GM18507 (cell line): ENCODE measurements at places on chromosomes 3 and 15.

DNA sequence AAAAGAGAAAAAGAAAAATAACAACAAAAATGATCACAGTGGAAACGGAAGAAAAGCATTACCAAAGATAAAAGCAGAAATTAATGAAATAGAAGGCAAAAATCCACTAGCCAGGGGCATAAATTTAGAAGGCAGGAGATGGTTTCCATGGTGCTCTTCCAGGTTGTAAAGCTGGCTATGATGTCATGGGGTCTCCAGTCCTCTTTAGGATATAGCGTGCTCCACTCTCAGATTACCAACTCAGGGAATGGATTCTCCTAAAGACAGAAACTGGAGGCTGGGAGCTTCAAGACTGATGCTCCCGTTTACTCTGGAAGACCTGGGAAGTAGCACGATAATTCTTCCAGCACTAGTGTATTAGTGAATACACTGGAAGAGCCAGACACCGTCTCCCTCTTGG is 10.9 kb upstream of the ULK4 start:
- no peak for DNase-seq

GRCh38 chr3:169146866-169147237 is 516.7 kb downstream of the MECOM start:
- DNase-seq, result no peak

GRCh38 chr15:89307046-89307587 is 27.5 kb downstream of the POLG start:
- DNase-seq, result no peak

GRCh38 chr15:70274255-70274880 is 176.7 kb upstream of the TLE3 start:
- DNase-seq, result no peak

GRCh38 chr15:101615414-101615985 is 36.7 kb downstream of the TM2D3 start:
- DNase-seq, result no peak

- DNase-seq, result no peak
Observed at GRCh38 chr15:74400915-74401757, 32.6 kb downstream of the SEMA7A start.

DNA sequence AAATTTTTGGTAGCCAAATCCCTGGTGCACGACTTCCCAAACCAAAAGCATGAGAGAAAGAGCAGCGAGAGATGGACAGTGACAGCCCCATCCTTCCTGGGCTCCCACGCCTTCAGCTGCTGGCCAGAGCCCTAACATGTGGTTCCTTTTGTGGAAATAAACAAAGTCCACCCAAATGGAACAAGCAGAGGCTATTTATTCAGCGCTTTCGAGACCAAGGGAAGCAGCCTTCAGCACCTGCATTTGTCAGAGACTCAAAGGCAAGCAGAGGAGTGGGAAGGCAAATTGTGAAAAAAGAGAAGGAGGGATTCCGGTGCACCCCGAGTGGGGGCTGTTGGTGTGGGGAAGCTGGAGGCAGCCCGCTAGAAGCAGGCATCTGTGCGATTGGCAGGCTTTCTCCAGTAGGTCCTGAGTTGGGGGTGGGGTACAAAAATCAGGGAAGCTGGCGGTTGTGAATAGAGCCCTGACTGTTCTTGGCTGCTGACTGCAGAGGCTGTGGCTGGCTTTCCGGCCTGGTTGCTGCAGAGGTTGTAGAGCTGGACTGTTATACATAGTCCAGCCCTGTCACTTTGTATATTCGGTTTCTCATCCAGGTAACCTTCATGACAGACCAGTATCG is 427.2 kb downstream of the OCA2 start:
- DNase-seq, result no peak

GRCh38 chr3:58116161-58116955 is 94.4 kb downstream of the DNASE1L3 start:
- DNase-seq, result peak; percentile 42

DNA sequence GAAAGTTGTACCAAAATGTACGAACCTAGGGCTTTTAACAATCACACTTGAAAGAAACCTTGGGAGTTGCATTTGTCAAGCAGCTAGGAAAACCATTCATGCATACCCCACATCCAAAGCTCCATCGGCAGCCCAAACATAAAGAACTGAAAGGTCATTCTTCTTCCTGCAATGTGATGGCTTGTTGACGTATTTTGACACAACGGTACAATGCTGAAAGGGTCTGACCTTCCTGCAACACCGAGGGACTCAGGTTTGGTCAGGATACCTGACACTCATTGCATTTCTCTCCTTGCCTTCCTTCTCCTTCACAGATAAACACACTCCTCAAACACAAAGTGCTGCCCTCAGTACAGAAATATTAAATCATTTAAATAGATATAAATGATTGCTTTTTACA is 145.5 kb downstream of the CDIN1 start:
- no peak for DNase-seq

- DNase-seq, result no peak
Observed at GRCh38 chr3:167675848-167676247, 22.1 kb upstream of the WDR49 start.

- DNase-seq, result no peak
Observed at GRCh38 chr3:174423936-174424335, 435.2 kb upstream of the NAALADL2 start.

DNA sequence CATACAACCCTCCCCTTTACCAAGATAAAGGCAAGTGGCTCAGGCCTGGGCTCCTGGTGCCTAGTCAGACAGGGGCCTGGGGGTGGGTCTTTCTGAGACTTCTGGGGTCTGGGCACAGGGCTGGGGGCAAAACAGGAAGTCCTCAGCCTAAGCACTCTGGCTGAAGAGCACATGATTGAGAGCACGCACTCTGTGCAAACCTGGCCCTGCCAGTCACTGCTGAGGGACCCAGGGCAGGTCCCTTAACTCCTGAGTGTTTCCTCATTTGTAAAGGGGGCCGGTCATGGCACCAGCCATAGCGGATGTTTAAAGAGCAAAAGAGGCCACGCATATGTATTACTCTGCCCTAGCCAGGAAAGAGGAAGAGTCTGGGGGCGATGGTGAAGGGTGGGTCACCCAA is 16.0 kb downstream of the TKT start:
- no peak for DNase-seq

DNA sequence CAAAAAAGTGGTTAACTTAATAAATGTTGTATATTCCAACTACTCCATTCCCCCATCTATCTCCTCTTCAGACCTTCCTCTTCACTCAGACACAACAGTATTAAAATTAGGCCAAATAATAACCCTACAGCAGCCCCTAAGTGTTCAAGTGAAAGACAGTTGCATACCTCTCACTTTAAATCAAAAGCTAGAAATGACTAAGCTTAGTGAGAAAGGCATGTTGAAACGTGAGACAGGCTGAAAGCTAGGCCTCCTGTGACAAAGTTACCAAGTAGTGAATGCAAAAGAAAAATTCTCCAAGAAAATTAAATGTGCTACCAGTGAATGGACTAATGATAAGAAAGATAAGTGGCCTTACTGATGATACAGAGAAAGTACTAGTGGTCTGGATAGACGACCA is 71.7 kb downstream of the ANKRD28 start:
- no peak for DNase-seq

DNA sequence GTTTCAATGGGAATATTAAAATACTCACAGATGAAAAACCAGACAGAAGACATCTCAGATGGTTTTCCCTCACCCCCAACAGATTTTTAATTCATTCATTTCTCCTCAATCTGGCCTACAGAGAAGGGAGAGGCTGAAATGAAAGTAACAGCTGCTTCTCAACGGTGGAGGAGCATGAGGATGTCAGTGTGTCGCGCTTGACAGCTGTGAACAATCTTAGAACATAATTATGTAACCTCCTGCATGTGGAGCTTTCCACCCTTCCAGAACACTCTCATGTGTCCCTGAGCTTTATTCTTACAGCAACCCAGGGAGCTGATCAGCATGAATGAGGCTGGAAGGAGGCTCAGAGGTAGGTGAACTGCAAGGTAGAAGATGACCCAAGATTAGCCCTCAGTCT is 52.7 kb downstream of the MB21D2 start:
- no peak for DNase-seq

DNA sequence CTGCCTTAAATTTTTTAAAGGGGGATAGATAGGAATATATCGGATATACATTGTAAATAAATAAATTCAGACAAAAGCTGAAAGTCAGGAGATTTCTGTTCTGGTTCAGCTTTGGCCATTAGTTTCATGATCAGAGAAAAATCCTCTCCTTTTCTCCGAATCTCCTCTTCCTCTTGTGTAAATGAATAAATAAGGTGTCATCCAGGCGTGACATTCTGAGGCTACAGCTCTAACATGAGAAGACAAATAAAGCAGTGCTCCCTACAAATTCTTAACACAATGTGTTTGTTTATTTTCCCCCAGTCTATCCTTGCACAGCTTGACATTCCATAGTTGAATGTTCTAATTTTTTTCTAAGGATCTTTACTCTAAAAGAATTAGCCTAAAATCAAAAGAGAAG is 9.4 kb upstream of the MB21D2 start:
- no peak for DNase-seq

DNA sequence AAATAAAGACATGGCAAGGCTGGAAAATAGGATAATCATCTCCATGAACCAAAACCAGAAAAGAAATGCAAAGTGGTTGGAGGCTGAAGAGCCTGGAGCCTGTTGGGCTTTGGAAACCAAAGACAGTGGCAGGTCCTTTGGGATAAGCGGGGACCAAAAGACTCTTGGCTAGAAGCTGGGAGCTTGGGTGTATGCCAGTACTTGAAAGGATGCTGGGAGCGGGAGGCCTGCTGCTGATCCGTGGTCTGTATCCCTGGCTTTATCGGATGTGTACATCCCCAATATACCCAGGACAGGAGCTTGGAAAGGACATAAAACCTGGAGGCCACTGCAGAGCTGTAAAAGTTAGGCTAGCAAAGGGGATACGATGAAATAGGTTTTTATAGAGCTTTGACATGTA is 1.3 kb upstream of the CHRNB4 start:
- no peak for DNase-seq

DNA sequence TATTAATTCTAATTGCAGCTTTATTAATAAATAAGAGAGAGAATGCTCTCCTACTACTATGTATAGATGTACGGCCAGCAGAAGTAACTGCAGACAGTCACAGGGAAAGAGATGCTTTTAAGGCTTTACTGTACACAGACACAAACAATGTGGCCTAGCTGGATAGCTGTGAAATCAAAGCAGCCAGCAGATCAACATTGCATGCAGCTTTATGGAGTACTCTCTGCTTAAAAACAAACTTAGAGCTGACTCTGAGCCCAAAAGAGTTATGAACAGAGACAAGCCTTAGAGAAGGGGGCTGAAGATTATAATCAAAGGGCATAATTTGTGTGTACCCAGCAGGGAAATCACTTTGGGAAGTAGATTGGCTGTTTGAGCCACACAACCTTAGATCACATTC is 47.2 kb downstream of the CADM2 start:
- no peak for DNase-seq

DNA sequence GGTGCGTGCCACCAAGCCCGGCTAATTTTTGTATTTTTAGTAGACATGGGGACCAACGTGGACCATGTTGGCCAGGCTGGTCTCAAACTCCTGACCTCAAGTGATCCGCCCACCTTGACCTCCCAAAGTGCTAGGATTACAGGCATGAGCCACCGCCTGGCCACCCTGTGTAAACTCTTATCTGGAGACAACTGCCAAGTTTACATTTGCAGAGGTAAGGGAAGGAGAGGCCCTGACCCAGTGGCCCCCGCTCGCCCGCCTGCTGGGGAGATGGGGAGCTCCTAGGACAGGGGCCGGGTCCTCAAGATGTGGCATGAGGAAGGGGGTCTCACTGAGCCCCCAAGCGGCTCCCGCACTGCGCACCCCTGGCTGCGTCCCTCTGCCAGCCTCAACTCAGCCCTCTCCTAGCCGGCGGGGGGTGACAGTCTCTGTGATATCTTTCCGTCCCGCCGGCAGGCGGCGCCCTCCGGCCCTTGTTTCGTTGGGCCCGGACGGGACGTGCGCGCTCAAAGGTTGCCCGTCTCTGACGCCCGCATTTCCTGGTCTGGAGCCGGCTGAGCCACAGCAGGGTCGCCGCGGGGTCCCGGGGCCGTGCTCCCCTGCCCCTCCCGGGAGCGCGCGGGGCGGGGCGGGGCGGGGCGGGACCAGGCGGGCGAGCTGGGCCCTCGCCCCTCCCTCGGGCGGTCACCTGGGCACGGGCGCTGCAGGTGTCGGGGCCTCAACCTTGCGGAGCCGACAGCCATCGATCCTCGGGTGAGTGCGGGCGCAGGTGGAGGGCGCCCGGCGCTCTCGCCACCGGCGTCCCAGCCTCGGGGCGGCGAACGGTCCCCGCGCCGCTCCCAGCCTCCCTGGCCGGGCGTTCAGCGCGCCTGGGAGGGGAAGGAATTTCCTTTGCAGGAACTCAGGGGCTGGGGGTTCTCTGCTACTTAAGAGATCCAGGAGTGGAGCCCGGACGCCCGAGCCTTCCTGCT is at the start of gene GPR160:
GPR160 (plus strand) TSS at position 533 of the 971 bp plus-strand sequence. CDS start 45,978 bp downstream, outside the sequence.
- peak; percentile 56 for DNase-seq

DNA sequence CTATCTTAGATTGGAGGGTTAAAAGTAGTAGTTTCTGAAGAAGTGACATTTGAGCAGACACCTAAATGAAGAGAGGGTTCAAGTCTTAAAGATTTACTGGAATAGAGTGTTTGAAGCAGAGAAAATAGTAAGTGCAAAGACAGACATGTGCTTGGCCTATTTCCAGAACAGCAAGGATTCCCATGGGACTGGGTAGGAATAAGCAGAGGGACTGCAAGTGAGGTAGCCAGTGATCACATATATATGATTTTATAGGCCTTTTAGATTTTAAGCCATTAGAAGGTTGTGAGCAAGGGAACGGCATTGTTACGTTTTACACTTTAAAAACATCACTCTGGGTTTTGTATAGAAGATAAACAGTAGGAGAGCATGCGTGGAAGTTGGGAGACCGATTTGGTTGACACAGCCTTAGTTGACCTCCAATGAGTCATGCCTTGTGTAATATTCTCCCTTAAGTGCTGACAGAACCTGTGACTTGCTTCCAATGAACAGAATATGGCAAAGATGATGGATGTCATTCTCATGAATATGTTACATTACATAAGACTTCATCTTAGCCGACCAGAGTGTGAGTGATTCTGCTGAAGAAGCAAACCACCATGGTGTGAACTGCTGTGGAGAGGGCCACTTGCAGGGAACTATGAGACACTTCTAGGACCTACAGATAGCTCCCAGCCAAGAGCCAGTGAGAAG is 37.1 kb upstream of the SLC4A7 start:
- DNase-seq, result no peak
